ENCODE measurements at places on chromosomes 11 and 22.

DNA sequence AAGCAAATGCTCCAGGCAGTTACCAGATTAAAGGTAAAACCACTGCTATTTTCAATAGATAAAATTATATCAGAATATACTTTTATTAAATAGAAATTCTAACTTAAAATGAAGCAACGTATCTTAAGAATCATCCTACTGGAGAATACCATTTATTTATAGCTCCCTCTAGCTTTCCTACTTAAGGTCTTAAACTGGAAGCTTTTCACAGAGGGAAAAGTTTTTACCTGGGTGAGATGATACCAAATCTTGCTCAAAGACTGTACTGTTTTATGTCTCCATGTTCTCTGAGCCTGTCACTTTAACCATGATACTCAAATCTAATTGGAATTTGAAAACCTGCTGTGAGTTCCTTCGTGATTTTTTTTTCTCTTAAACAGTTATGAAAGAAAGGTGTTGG, 291.8 kb downstream of the AASDHPPT start:
- no peak for DNase-seq

DNA sequence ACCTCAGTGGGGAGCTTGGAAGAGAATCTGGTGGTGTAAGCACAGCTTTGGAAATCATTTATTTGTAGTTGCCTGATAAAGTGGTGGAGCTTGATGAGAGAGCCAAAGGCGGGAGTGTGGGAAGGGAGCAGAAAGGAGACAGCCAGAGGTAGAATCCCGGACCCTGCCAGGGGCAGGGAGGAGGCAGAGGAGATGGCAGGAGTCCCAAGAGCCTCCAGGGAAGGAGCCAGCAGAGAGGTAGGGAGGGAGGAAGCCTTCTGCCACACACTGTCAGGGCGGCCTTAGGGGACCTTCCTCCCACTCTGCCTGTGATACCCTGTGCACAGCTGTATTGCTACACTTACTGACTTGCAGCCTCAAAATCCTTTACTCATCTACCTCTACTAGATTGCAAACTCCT, 15.4 kb downstream of the SCUBE2 start:
- no peak for DNase-seq

DNA sequence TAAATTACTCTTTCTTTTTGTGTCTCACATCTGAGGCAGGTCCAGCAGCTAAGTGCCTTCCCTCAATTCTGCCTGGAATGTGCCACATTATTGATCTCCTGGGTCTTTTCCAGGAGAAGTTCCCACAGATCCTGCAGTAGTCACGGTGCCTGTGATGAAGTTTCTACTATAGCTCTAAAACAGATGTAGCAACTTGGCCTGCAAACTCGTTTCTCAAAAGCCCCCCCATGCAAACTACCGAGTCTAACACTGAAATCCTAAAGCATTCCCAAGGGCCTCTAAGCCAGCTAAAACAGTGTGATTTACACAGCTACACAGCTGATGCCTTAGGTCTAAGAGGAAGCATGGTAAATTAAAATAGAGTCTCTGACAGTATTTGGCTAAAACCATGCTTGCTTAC, 54.3 kb downstream of the DDI1 start:
- DNase-seq, result no peak

DNA sequence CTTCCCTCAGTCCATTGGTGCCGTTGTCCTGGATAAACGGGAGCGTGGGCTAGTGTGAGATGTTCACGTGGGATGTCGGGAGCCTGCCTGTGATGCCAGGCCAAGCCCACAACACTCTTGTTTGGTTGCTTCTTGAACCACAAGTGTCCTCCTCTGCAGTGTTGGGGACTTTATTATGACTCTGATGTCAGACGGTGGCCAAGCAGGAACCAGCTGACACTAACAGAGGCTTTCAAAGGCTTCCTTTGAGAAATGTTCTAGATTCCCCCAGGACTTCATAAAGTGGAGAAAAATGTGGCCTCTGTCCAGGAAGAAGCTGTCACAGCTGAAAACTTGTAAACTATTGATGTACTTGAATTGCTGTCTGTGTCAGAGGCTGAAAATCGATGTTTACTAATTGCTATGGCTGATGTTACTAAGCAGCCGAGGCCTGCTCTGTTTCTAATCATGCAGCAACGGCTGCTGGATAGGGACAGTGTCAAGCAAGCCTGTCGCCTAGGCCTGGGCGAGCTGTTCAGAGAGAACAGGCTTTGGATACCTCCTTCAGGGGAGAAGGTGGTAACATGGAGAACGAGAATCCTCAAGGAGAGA, 131.7 kb downstream of the TBC1D22A start:
- no peak for DNase-seq

- DNase-seq, result no peak
Measured at GRCh38 chr22:35334004-35334403, 34.3 kb downstream of the TOM1 start.

GRCh38 chr11:5923794-5924193, 18.3 kb upstream of the OR56A3 start:
- no peak for DNase-seq

- DNase-seq, result peak; percentile 9
Measured at GRCh38 chr11:28697920-28698827, 590.0 kb downstream of the METTL15 start.

DNA sequence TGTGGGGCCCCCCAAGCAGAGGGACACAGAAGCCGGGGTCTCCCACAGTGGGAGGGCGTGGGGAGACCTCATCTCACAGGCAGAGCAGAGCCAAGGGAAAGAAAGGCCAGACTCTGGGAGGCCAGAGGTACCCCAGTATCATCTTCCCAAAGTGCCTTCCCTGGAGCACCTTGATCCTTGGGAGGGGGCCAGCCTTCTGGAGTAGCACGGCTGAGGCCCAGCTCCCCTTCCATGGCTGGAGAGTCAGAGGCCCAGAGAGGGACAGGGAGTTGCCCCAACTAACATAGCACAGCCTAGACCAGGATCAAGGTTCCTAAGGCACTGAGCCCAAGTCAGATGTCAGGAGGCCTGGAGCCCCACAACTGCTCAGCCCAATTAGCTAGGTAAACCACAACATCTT, 50.6 kb downstream of the ELFN2 start:
- DNase-seq, result no peak

DNA sequence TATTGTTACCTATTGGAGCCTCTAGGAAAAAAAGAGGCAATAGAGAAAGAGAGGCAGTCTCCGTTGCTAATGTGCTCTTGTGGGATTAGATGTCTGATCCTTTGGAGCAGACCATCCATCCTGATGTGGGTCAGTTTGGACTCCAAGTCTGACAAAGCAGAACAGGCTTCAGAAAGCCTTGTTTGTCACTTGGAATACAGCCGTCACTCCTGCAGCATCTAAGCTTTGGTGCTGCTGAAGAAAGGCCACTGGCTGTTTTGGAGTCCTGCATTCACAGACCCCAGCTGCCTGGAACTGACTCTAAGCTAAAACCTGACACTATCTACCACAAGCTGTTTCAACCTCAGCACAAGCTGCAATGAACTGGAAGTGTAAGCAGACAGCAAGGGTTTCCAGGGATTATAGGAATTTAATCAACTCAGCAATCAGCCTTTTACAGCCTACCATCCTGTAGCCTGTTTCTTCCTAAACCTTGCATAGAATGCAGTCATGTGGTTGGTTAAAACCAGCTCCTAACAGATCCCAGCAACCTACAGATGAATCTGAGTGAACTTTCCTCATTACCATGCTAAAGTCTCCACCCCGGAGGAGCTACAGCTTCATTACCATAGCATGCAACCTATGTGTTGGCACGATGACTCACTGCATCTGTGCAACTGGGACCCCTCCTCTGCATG, 3.7 kb upstream of the PLAAT4 start:
- no peak for DNase-seq

DNA sequence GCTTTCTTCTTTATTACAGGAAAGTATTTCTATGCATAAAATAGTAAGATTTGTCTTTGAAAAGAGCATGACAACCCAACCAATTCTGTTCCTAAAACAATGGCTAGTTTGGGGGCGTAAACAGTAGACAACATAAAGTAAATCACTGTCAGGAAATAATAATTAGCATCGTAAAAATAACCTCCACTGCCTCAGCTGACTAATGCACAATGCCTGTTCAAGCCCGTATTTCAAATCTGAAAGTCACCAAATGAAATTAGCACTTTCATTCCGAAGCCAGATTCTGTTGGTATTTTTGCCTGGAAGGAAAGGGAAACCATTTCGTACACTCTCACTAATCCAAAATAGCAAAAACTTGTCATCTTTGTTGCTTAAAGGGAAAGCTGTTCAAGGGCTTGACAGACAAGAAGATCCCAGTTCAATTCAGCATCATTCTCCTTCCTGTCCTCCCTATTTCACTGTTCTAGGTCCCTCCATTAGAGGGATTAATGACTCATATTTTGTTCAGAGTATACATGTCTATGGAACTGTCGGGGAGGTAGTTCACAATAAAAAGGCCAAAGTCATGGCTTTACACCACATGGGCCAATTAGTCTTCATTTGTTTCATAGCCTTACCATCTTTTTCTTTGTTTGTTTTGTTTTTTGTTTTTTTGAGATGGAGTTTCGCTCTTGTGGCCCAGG, 154.7 kb downstream of the CADM1 start:
- DNase-seq, result no peak

GRCh38 chr11:11866203-11866602, 24.4 kb downstream of the USP47 start:
- no peak for DNase-seq

- DNase-seq, result no peak
Measured at GRCh38 chr11:116636341-116636929, 136.4 kb downstream of the BUD13 start.

DNA sequence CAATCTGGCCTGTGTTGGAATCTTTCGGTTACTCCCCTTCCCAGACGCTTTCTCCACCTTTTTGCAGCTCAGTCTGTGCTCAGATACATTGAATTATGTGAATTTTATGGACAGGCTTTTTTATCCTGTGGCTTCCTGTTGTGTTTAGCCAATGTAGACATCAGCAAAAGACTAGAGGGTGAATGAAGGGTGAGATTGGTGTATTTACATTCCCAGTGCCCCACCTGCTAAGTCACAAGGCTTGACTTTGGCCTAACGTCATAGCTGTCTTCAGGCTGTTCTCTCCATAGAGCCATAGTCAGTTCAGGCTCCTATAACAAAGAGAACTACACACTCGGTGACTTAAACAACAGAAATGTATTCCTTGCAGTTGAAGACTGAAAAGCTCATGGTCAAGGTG, 97.5 kb upstream of the FSHB start:
- no peak for DNase-seq

DNA sequence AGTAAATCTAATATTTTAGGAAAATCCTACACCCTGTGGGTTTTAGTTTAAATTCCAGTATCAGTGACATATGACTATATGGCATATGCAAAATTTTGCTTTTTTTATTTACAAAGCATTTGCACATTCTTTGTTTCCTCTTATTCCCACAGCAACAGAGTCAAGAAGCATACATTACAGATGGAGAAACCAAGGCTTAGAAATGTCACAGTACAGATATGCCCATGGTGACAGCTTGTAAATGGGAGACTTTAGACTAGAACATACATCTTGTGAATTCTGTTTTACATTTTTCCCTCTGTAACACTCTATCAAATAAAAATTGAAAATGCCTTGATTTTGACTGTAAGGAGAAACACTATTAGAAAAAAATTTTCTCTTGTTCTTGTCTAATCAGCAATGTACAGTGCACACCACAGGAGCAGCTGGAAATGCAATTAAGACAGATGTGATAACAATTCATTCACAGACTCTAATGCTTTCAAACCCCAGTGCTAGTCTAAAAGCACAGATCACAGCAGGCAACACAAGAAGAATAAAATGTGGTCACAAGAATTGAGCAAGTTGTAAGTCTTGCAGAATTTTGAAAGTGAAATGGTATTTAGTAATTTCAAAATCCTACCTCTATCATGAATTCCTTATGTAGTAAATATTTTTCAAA, 375.9 kb downstream of the LUZP2 start:
- DNase-seq, result no peak

DNA sequence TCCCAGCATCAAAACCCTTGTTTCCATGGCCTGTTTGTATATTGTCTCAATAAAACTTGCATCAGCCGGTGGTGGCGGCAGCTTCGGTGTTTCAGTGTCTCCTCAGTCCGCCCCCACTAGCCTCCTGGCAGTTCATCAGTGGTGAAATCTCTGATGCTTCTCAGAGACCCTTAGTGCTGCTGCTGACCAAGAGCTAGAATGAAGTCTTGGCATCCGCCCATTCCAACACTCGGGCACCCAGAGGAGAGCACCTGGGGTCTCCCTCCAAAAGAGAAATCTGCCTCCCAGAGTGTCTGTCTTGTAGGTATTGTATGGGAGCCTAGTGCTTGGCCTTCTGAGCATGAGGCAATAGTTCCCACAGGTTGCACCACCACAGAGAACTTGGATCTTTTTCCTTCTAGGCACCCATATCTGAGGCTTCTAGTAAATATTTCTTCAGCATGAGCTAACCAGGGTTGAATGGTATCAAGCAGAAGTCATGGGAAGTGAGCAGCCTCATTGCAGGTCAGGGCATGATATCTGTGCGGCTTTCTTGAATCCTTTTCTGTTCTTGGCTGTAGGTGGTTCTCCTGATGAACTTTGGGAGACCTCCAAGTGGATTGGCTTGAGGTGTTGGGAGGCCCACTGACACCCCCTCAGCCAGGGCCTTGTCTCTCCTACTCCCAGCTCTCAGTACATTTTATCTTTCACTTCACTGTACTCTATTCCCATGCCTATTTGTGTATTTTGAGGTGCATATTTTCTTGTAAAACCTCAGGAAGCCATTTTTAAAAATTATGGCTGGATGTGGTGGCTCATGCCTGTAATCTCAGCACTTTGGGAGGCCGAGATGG, 13.2 kb upstream of the AIFM3 start:
- no peak for DNase-seq

DNA sequence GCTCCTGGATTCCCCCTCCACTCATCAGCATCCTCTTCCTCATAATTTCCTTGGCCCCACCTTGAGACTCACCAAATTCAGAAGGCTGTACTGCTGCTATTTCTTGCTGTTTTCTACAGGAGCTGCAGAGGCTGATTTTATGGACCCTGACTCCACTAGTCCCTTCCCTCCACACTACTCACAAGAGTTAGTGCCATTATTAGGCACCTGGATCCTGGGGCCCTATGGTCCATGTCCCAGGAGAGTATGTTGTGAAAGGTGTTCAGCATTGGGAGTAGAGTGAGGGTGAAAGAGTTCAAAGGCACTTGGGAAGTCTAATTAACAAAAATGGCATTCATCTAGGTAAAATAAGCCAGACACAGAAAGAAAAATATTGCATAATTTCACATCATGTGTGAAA, at the start of gene OR56A4:
Gene OR56A4 (minus strand): TSS at position 101 of the 400 bp plus-strand sequence. CDS start 3,954 bp downstream, outside the sequence.
- no peak for DNase-seq

- peak; percentile 59 for DNase-seq
Measured at GRCh38 chr22:30485362-30485988, 13.7 kb upstream of the SEC14L3 start.

DNA sequence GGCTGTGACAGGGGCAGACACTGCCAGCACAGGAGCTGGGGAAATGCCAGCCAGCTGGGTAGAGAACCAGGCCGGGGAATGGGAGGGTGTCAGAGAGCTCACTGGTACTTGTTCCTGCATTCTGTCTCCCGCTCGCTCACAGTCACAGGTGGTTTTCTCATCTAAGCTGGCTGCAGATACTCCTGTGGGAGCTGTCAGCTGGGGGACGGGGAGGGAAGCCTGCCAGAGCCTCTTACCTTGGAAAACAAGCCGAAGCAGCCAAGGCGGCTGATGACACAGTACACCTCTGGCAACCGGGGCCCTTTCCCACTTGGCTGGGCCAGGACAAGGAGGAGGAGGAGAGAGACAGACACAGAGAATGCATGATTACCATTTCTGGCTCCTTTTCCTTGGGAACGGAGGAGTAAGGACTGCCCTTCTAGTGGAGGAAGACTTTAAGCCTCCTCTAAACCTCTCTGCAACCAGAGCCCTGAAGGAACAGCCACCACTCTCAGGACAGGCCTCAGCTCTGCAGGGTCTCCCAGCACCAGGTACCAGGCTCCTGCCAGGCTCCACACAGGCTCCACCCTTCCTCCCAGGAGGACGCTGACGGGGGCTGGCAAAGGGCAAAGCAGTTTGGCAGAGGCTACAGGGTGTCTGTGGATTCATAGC, 25.1 kb downstream of the RPL27A start:
- DNase-seq, result no peak
